ENCODE measurements at places on chromosomes 3 and 15. TPM values are rescaled to one million over a fixed set of nuclear protein-coding genes. Genes with fewer than 3 reads are reported as not detected.

The MITF gene
- total RNA-seq: 9.1 TPM

The ZNF662 gene
- total RNA-seq: 7.1 TPM

The DNAH12 gene
- not detected for total RNA-seq

DNA sequence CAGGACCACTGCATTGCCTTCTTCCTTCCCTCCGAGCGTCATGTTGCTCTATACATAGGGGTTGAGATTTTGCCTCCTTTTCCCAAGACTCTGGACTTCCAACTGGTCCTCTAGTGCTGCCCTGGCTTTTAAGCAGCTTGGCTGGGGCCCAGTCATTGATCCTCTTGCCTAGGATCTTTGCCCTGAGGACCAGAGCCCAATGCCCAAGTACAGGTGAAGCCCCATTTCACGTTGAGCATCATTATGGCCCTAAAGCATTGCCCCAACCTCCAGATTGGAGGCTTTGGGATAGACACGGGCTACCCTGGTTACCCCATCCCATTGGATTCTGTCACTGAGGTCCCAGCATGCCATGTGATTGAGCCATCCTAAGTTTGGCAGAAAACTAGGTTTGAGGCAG lies 47.7 kb downstream of the CYP19A1 start:
- DNase-seq: no peak
